ENCODE measurements at places on chromosomes 1 and 21. TPM values are rescaled to one million over a fixed set of nuclear protein-coding genes. Genes with fewer than 3 reads are reported as not detected.

The WLS gene
- 306 TPM for total RNA-seq

DNA sequence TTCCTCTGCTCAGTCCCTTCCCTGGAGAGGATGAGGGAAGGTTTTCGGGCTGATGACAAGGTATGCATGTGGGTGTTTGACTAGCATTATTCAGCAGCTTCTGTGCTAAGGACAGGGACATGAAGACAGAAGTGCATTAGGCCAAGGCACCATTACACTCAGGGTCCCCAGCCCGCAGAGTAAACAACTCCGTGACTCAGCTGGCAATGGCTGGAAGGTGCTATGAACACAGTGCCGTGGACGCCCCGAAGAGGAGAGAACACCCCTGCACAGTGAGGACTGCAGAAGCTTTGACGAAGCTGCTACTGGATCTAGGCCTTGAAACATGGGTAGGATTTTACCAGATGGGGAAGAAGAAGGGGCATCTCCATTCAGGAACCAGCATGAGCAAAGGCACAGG, 13.7 kb upstream of the EPS8L3 start:
- no peak for DNase-seq

The OMA1 gene
- 19.1 TPM for total RNA-seq

The CFHR5 gene
- not detected for total RNA-seq

DNA sequence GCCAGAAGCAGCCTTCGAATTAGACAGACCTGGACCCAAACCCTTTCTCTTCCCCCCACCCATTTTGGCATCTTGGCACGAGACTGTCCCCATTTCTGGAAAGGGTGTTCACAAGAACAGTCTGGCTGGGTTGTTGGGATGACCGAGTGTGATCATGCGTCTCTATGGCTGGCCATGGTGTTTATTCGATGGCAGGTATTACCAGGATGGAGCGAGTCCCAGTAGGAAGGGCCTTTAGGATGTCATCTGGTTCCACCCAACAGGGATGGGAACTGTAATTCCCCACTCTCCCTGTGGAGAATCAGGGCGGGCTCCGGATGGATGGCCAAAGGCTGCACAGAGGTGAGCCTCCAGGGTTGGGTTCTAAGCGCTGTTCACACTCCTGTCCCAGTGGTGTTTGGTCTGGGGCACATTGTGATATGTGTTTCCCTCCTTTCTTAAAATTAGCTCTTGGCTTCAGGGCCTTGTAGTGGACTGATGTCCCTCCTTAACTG, 33.4 kb upstream of the ATP5PO start:
- DNase-seq, result no peak

The MAP3K7CL gene
- not detected for total RNA-seq

GRCh38 chr1:222002503-222002902, 260.6 kb upstream of the DUSP10 start:
- no peak for DNase-seq

The DNALI1 gene
- 11.6 TPM for total RNA-seq

The FCRL1 gene
- total RNA-seq, result not detected

- no peak for DNase-seq
Observed at GRCh38 chr1:921011-921837, 2.5 kb upstream of the SAMD11 start.

- DNase-seq, result no peak
Observed at GRCh38 chr1:68796888-68797287, 300.0 kb upstream of the DEPDC1 start.

DNA sequence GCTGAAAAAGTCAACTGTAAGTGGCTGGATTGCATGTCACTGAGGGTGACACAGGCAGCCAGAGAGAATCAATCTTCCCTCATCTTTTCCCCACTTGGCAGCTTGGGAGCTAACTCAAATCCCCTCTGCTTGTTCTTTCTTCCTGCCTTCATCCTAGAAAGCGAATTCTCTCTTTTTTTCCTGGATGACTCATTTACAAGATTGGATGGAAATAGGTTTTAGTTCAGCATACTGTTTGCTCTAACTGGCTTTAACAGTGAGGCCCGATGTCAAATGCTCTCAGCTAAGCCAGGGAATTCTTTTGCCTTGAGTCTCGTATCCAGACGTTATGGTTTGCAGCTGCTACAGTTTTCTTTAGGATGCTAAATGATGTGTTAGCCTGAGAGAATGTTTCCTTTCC, 72.7 kb downstream of the HUNK start:
- no peak for DNase-seq

DNA sequence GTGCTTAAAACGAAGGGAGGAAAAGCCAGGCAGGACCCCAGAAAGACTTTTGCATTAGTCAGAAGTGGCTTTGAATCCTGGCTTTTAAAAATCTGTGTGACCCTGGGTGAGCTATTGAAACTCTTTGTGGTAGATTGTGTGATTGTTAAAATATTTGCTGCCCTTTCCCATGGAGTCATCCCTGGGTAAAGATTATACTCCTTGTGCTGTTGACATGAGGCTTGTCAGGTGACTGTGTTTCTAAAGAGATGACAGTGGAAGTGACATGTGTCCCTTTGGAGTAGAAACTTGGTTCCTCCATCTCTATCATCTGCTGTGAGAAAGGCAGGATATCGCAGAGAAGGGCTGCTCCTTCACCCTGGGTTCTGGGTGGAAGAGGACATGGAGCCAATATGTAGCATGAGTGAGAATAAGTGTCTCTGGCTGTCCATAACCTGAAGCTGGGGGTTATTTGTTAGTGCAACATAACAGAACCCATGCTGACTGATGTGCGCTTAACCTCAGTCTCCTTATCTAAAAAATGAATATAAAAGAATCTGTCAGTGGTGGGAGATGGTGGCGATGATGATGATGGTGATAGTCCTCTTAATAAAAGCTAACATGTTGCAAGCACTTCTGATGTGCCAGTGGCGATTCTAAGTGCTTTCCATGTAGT, 187.6 kb downstream of the RHOU start:
- DNase-seq, result no peak

DNA sequence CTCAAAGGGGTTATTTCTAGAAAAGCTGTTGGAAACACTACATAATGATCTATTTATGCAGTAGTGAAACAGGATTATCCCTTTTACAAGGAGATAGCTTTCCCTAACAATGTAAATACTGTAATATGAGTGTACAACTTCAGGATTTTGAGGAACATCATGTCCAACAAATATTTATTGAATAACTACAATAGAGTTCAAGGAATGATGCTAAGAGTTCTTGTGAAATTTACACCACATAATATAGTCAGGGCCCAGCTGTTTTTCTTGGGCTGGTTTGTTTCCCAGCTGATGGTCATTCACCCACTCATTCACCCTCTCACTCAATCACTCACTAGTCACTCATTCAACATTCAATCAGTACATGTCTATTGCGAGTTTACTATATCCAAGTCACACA, 12.3 kb upstream of the LYPLAL1 start:
- DNase-seq, result no peak

- DNase-seq, result no peak
Observed at GRCh38 chr21:45019887-45020537, 54.4 kb upstream of the ADARB1 start.

DNA sequence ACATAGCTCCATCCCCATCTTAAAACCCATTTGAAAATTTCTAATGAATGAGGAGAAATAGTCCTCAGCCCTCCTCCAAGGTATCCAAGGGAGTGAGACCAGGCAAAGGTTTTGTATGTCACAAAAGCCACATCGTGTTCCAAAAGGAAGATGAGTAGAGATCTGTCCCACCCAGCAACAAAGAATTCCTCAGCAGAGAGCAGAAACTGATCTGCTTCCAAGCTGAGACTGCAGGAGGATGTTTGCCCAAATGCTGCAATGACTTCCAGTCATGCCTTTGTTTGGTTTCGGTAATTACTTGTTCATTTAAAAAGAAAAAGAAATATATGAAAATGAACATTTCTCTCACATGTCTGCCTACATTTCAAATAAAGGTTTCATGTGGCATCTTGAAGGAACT, 186.9 kb downstream of the SETD4 start:
- no peak for DNase-seq

DNA sequence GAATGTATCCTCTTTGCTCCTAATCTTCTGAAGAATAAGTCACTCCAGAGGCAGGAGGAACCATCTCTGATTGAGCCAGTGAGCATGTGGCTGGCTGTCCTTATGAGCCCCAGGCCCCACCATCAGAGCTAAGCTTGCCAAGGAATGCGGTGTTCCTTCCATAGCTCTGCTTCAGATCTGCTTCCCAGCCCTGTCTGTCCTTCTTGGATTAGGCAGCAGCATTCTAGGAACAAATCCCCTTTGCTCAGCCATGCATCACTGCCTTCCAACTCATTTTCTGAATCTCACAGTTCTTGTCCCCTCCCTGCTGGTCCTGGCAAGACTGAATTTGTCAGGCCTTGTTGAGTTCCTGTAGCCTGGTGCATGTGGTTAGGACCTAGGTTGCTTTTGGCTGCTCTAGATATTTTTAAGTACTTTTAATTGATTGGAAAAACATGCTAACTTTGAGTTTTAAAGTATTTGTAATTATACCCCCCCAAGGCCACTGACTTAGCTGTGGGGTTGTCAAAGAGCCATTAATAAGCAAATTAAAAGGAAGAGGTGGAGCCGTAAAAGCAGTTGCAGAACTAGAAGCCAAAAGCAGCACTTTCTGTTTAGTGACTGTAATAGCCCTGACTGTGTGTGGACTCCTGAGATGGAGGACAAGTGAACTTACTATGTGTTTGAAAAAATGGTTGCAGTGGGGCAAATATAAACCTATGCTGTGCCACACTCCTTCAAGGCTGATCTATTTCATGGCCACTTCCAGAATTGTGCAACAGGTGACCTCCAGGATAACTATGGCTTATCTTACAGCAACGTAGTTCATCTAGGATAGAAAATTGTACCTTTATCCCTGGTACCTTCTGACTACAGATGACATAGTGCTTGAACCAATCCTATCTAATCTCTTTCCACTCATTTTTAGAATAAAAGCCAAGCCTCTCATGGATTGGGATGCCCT, 61.3 kb upstream of the BACH1 start:
- no peak for DNase-seq

The RORC gene
- not detected for total RNA-seq

DNA sequence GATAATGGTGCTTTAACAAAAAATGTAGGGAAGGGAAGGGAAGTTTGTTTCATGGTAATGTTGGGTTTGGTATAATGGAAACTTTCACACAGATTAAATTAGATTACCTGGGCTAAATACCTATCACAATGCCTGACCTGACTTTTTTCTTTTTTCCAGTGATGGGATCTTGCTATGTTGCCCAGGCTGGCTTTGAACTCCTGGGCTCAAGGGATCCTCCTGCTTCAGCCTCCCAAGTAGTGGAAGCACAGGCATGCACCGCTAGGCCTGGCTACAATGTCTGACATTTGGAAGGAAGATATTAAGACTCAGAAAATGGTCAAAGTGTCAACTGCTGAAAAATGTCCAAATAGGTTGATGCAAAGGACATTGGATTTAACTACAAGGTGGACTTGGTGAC, 67.4 kb downstream of the KCNK1 start:
- DNase-seq, result no peak

- no peak for DNase-seq
Observed at GRCh38 chr1:246533371-246533905, 26.4 kb upstream of the SMYD3 start.

DNA sequence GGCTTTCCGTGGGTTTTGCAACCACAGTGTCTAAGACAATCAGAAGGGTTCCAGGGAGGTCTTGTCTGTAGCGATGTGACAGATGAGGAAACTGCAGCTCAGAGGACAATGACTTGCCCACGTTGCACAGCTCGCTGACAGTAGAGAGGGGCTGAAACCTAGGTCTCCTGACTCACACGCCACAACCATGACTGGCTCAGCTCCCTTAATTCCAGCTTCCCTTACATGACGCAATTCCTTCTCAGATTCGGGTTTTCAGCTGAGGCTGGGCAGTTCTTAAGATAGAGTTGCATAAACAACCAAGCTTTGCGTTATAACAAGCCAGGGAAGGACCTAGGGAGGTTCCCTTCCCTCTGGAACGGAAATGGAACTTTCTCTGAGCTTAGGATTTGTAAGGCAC, 36.3 kb downstream of the DHCR24 start:
- DNase-seq, result no peak

The CDC14A gene
- 11.4 TPM for total RNA-seq

Measured in type B pancreatic cell (in vitro differentiated cells).